ENCODE measurements at places on chromosomes 2 and 18. TPM values are rescaled to one million over a fixed set of nuclear protein-coding genes. Genes with fewer than 3 reads are reported as not detected.

- no peak for DNase-seq
Measured at GRCh38 chr2:219384859-219385258, 2.9 kb downstream of the DNPEP start.

GRCh38 chr2:4762951-4763376 lies 929.2 kb upstream of the SOX11 start:
- DNase-seq: no peak

GRCh38 chr2:177881008-177881747 lies 191.4 kb downstream of the PDE11A start:
- DNase-seq: no peak

DNA sequence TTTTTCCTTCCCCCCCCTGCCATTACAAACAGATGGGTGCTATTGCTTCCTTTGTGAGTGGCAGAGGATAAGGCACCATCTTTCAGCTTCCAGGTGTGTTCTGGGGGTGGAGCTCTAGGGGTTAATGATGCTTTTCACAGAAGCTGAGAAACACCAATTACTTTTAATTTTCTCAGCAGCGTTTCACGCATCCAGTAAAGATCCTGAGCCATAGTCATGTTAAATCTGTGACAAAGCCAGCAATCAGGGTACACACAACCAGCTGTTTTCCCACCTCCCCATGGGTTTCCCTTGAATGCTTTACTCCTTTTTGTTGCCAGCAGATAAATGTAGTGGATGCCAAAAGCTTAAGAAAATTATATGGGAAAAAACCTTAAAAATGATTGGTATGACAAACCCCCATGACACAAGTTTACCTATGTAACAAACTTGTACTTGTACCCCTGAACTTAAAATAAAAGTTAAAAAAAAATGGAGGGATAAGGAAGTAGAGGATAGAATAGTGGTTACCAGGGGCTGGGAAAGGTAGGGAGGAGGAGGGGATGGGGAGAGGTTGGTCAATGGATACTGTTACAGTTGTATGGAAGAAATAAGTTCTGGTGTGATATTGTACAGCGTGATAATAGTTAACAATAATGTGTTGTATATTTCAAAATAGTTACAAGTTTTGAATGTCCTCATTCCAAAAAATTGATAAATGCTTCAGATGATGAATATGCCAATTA lies 70.0 kb downstream of the ACOXL start:
- no peak for DNase-seq

DNA sequence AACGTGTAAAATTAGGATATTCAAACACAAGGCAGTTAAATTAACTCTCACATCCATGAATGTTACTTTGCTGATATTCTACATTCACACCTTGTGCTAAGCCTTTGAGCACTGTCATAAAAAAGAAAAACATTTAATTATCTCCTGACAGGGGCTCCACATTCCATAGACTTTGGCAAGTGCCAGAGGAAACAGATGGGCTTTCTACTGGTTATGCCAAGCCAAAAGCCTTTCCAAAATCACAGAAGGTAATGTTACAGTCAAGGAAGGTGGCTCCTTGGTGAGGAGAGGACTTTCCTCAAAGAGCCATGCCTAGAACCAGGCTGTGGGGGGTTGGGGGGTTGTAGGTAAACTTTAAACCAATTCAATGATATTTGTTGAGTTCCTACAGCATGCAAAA lies 12.4 kb downstream of the MYO5B start:
- no peak for DNase-seq

GRCh38 chr18:11149441-11150270 lies at the start of gene PIEZO2:
TSS of gene PIEZO2 (minus strand) at chr18:11149569. CDS start at chr18:11148588, 981 bp downstream.
- DNase-seq: no peak

GRCh38 chr2:241309684-241310117 lies 5.8 kb downstream of the HDLBP start:
- no peak for DNase-seq

- peak; percentile 81 for DNase-seq
Measured at GRCh38 chr18:58177004-58177717, 133.1 kb downstream of the NEDD4L start.

- no peak for DNase-seq
Measured at GRCh38 chr18:5585653-5586052, 41.9 kb upstream of the EPB41L3 start.

- DNase-seq: no peak
Measured at GRCh38 chr2:206701952-206702605, 16.1 kb downstream of the DYTN start.

Gene ABCG5
- polyA plus RNA-seq: not detected

Gene TBR1
- not detected for polyA plus RNA-seq

GRCh38 chr2:215982465-215982875 lies 30.9 kb downstream of the MREG start:
- peak; percentile 11 for DNase-seq

- DNase-seq: peak; percentile 26
Measured at GRCh38 chr18:49898421-49898820, 85.1 kb upstream of the ACAA2 start.

Gene MYO7B
- polyA plus RNA-seq: not detected

GRCh38 chr2:228819701-228820100 lies 451.4 kb downstream of the PID1 start:
- DNase-seq: no peak

DNA sequence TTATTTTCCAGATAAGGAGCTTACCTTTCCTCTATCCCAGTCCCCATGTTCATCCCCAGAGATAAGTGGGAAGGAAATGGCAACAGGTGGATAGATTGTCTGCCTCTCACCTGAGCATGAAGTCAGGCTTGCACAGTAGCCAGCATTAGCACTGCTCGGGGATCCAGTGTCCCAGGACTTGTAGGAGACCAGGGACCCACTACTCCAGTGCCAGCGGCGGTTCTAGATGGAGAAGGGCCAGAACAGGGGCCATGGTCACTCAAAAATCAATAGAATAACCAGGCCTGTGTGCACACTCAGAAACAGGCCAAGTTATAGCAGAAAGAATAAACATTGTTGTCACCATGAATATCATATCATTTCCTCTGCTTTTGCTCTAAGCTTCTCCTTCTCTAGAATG lies 2.4 kb downstream of the REG1B start:
- DNase-seq: no peak

DNA sequence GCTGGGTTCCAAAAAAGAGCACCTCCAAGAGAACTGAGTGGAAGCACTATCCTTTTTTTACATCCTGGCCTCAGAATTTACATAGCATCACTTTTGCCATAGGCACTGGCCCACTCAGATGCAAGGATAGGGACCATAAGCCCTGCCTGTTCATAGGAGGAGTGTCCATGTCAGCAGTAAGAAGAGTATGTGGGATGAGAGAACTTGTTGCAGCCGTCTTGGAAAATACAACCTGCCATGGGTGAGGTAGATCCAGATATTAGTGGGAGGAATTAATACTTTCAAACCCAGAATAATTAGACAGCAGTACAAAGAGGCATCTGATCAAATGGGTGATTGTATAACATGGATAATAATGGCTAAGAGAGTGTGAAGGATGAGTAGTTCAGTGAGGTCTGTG lies 110.7 kb upstream of the CELF4 start:
- DNase-seq: no peak

- DNase-seq: no peak
Measured at GRCh38 chr2:59413751-59414570, 1139.5 kb downstream of the BCL11A start.

Gene SPC25
- polyA plus RNA-seq: 2.6 TPM

Gene SLC9A4
- not detected for polyA plus RNA-seq

Gene NDC80
- 6.4 TPM for polyA plus RNA-seq

DNA sequence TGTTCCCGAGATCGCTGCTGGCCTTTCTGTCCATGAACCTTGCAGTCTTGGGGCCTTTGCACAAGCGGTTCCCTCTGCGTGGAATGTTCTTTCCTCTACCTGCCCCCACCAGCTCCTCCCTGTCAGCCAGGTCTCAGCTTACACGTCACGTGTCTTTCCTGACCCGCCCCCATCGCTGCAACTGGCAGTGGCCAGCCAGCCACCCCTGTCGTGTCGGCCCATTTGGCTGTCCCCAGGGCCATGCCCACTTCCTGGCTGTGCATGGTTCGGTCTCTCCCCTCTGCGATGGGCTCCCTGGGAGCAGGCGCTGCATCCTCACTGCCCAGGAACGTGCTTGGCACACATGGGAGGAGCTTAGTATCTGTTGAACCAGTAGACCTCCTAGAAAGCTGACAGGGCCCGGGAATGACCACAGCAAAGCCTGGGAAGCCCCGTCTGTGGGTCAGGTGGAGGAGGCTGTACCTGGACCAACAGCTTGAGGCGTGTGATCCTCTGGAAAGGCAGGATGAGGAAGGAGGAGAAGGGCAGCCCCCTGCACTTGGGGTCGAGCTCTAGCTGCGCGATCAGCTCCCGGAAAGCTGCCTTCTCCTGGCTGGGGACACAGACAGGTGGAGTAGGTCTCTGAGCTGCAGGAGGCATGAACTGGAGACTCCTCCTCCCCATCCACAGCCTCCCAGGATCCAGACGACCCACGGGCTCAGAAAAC lies 21.0 kb downstream of the SNORC start:
- no peak for DNase-seq

- peak; percentile 89 for DNase-seq
Measured at GRCh38 chr18:57630002-57630753, 8.5 kb upstream of the NARS1 start.

Gene TMEM200C
- 1.7 TPM for polyA plus RNA-seq

Gene IL36G
- polyA plus RNA-seq: not detected
